ENCODE measurements at places on chromosomes 1 and 21.
A peak's percentile ranks its signal among the peaks of the same experiment; 100 is the strongest.

- no peak for DNase-seq
Observed at GRCh38 chr1:2083666-2084065, 33.5 kb downstream of the PRKCZ start.

- DNase-seq, result peak; percentile 38
Observed at GRCh38 chr21:32819694-32820093, 48.1 kb upstream of the PAXBP1 start.

DNA sequence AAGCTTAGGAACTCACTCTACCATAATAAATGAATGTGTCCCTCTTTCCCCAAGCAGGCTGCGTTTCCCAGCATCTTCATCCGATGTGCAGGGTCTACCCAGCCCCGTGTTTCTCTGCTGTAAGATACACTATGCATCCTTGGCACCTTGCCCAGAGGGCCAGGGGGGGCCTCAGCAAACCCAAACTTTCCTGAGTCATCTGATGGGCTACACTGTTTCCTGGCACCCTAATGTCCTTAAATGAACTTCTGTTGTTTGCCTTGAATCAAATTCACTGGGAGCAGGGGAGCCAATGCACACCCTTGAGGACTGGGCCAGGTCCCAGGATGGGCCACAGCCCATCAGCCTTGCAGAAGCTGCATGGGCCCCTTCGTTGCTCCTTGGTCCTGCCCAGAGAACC, 145.5 kb downstream of the IGSF21 start:
- no peak for DNase-seq

- peak; percentile 22 for DNase-seq
Observed at GRCh38 chr21:25801217-25802014, 66.6 kb downstream of the GABPA start.

- no peak for DNase-seq
Observed at GRCh38 chr1:94481473-94481933, 60.1 kb downstream of the F3 start.

GRCh38 chr1:114144016-114144415, 9.7 kb downstream of the SYT6 start:
- DNase-seq, result no peak
